EH (cell line): ENCODE measurements at places on chromosomes 2 and 18.

DNA sequence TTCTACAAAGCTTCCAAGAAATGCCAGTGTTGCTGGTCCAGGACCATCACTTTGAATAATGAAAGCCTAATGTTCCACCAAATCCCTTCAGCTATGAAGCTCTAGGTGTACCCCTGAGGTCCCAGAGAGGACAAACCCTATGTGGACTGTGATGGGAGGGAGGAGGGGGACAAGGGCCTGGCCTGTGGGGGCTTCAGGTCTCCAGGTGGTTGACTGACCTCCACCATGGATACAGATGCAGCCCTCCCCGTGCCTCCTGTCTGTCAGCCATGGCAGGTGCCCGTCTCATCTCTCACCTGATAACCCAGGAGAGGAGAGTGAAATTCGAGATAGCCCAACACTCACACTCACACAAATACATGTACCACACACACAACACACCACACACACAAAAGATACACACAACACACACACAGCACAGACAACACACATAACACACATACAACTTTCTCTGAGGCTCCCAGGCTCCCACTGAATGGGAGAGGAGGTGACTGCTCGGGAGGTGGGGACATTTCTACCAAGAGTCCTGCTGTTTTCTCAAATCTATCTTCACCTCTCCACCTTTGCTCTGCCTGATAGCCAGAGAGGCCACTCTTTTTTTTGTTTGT lies 12.8 kb upstream of the RHOB start:
- no peak for DNase-seq

- no peak for DNase-seq
Measured at GRCh38 chr2:59440491-59440890, 1113.0 kb downstream of the BCL11A start.

GRCh38 chr2:134231965-134232340 lies 21.9 kb upstream of the MGAT5 start:
- DNase-seq = peak; percentile 90

DNA sequence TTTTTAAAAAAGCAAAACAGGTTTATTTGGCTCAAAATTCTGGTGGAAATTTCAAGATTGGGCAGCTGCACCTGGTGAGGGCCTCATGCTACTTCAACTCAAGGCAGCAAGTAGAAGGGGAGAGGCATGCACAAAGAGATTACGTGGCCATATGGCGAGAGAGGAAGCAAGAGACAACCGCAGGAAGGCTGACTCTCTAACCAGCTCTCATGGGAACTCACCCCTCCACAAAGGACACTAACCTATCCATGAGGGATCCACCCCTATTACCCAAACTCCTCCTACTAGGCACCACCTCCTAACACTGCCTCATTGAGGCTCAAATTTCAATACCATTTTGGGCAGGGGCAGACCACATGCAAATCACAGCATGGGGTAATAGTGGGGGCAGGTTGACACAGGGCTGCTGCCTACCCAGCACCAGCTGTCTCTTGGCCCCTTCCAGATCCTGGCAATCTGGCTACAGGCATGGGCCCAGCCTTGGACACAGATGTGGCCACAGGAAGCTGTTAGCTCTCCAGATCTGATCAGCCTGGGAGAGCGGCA lies 2.0 kb upstream of the CAPN10 start:
- DNase-seq = peak; percentile 57

DNA sequence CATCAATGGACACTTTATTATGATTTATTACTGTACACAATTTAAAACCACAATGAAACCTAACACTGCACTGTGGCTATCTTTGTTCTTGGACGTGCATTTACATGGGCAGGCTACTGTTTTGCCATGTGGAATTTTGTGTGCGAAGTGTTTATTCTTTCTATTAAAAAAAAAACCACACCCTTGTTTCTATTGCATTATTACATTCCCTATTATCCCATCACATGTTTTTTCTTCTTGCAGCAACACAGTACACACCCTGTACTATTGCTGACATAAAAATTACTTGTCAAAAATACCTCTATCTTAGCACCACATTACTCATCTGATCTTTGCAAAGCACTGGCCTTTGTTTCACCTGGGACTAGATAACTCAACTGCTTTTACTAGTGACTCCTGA lies 1.5 kb downstream of the RNF152 start:
- DNase-seq = no peak

GRCh38 chr2:18788592-18788991 lies 199.2 kb upstream of the NT5C1B start:
- peak; percentile 66 for DNase-seq

GRCh38 chr18:48153613-48154481 lies 223.4 kb upstream of the SMAD2 start:
- peak; percentile 30 for DNase-seq

- DNase-seq = no peak
Measured at GRCh38 chr2:119728421-119728820, 31.3 kb upstream of the PTPN4 start.

DNA sequence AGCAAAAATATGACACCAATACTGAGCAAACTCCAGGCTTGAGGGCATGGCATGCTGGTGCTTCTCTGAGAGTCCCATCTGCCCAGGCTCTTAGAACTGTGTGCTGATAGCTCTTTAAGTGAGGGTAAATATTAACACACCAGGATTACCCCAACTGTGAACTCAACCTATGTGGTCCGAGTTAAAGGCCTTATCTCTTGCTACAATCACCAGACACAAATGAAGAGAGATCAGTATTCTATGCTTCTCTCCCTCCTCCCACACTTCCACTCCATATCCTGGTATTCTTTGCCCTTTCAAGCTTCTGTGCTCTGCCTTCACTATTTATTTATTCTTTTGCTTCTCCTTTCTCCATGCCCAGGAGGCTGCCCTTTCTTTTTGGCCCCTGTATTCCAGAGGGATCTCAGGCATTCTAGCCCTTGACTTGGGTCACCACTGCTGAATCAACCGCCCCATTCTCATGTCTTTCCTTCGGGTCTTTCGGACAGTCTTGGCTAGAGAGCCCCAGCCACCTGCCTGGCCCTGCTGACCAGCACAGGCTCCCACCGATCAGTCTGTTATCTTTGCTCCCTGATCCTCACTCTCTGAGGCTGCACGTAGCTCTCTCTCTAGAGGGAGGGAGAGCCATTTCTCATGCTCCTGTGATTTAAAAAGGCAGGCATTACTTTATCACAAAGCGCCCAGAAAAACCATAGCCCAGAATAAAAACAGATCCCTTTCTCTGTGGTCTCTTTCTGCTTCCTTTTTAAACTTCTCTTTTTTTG lies 17.2 kb upstream of the HK2 start:
- DNase-seq = no peak

DNA sequence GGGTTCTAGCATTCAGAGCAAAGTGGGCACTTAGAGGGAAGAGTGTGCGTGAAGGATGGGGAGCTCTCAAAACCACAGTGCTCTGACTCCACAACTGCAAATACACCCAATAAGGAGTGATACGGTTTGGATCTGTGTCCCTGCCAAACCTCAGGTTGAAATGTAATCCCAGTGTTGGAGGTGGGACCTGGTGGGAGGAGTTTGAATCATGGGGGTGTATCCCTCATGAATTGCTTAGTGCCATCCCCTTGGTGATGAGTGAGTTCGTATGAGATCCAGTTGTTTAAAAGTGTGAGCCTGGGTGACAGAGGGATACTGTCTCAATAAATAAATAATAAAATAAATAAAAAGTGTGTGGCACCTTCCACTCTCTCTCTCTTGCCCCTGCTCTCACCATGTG lies 50.3 kb upstream of the CCDC85A start:
- no peak for DNase-seq

DNA sequence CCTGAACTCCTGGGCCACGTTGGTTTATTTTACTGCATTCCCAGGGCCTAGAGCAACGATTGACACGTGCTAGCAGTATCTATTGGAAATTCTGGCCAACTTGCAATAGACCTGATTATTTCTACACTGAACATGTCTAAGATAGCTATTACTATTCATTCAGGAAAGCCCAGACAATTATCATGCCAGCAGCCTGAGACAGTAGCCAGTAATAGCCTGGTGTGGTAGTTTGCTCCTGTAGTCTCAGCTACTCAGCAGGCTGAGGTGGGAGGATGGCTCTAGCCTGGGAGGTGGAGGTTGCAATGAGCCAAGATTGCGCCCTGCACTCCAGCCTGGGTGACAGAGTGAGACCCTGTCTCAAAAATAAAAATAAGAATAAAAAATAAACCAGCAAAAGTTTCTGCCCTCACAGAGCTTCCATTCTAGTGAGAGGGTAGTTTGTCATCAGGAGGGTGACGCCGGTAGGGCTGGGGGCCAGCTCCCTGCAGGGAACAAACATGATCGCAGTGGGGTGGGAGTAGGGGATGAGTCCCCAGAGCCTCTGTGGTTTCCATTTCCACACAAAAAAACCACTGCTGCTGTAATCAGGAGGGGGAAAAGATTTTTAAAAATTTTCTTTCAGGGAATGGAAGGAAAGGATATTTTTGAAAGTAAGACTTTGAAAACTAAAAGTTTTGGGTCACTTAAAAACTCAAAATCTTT lies 4.3 kb downstream of the CASP8 start:
- DNase-seq = no peak

GRCh38 chr18:63799189-63799588 lies 24.0 kb downstream of the SERPINB7 start:
- no peak for DNase-seq

DNA sequence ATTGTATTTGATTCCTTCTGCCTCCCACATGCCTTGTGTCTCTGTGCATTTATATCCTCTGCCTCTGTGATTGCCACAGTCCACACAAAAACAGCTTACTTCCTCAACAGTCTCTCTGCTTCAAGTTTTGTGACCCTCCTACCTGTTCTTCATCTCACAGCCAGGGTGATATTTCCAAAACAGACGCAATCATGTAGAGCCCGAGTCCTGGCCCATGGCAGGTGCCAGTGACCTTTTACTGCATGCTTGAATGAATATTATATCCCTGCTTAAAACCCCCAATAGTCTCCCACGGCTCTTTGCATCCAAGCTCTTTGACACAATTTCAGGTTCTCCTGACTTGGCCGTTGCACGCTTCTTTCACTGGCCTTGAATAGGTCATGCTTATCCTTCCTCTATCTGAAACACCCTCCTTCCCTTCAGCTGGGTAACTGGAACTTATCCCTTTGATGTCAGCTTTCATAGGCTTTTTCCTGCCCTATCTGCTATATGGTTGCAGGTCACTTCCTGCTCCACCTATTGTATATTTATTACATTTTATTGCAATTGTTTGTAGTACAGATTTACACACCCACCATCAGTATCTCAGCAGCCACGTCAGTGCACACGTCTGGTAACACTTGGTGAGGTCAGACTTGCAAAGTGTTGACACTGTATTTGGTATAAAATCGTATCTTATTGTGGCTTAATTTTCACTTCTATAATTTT lies 29.7 kb upstream of the IL1B start:
- DNase-seq = no peak
